ENCODE measurements at places on chromosomes 16 and 17. TPM values are rescaled to one million over a fixed set of nuclear protein-coding genes. Genes with fewer than 3 reads are reported as not detected.

CBX2 gene
- 18.2 TPM for total RNA-seq

TP53TG3 gene
- total RNA-seq, result not detected

CCDC40 gene
- total RNA-seq, result 12.2 TPM

CD300A gene
- total RNA-seq, result 2.5 TPM

IGF2BP1 gene
- 2.8 TPM for total RNA-seq

MT1A gene
- total RNA-seq, result not detected

ZFHX3 gene
- total RNA-seq, result 7.2 TPM

RCVRN gene
- 0.31 TPM for total RNA-seq

SEZ6L2 gene
- 52.0 TPM for total RNA-seq

LITAFD gene
- not detected for total RNA-seq

TAT gene
- total RNA-seq, result not detected

IL34 gene
- 2.8 TPM for total RNA-seq

MILR1 gene
- total RNA-seq, result 1.6 TPM

NUDT7 gene
- 3.1 TPM for total RNA-seq

CLDN7 gene
- not detected for total RNA-seq

CBFA2T3 gene
- 3.8 TPM for total RNA-seq

TPSG1 gene
- total RNA-seq, result not detected

SRCIN1 gene
- 42.3 TPM for total RNA-seq

RNF43 gene
- total RNA-seq, result 0.31 TPM

LGALS9B gene
- not detected for total RNA-seq

NFATC2IP gene
- 45.1 TPM for total RNA-seq

MAF gene
- 21.6 TPM for total RNA-seq

HYDIN gene
- total RNA-seq, result 75.1 TPM

EPOP gene
- total RNA-seq, result 0.94 TPM

TAC4 gene
- not detected for total RNA-seq

FAM171A2 gene
- 61.0 TPM for total RNA-seq

CD300H gene
- total RNA-seq, result not detected

SPHK1 gene
- 0.94 TPM for total RNA-seq

AANAT gene
- not detected for total RNA-seq

VPS35L gene
- 54.5 TPM for total RNA-seq

CCL18 gene
- total RNA-seq, result not detected

RAC3 gene
- total RNA-seq, result 80.4 TPM

SMIM22 gene
- not detected for total RNA-seq

TIMM22 gene
- 11.9 TPM for total RNA-seq

ASIC2 gene
- 12.5 TPM for total RNA-seq

LRRC37A gene
- total RNA-seq, result 9.7 TPM

SCN4A gene
- not detected for total RNA-seq

ALDOC gene
- total RNA-seq, result 71.1 TPM

CCDC92B gene
- 2.8 TPM for total RNA-seq

TCAP gene
- total RNA-seq, result 2.5 TPM

SEC14L1 gene
- total RNA-seq, result 85.1 TPM

C16orf74 gene
- total RNA-seq, result 1.9 TPM

FAM20A gene
- 5.0 TPM for total RNA-seq

TSPAN10 gene
- total RNA-seq, result 0.63 TPM

AGRP gene
- total RNA-seq, result not detected
